Left lobe of liver (tissue), 2 donors: ENCODE measurements at places on chromosomes 6 and 20.

DNA sequence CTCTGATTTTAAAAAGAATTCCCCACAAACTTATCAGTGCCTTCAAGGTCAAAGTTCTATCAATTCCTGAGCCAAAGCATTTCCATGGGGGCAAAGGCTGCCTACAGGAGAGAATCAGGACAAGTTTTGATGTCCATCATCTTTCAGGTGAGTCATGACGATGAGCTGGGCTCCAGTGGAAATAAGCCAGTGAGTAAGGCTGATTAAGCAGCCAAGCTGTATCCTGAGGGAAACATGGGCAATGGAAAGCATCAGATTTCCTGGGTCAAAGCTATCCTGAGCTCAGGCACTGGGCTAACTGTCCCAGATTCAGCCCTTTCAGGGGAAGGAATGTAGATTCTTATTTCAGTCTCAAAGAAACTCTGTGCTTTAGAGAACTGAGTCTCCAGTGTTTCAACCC is 377.4 kb downstream of the CD109 start:
- no peak for DNase-seq

GRCh38 chr20:23118766-23119165 is 32.6 kb upstream of the CD93 start:
- no peak for DNase-seq

- DNase-seq: no peak
Measured at GRCh38 chr6:132789396-132789776, 9.1 kb downstream of the SLC18B1 start.

DNA sequence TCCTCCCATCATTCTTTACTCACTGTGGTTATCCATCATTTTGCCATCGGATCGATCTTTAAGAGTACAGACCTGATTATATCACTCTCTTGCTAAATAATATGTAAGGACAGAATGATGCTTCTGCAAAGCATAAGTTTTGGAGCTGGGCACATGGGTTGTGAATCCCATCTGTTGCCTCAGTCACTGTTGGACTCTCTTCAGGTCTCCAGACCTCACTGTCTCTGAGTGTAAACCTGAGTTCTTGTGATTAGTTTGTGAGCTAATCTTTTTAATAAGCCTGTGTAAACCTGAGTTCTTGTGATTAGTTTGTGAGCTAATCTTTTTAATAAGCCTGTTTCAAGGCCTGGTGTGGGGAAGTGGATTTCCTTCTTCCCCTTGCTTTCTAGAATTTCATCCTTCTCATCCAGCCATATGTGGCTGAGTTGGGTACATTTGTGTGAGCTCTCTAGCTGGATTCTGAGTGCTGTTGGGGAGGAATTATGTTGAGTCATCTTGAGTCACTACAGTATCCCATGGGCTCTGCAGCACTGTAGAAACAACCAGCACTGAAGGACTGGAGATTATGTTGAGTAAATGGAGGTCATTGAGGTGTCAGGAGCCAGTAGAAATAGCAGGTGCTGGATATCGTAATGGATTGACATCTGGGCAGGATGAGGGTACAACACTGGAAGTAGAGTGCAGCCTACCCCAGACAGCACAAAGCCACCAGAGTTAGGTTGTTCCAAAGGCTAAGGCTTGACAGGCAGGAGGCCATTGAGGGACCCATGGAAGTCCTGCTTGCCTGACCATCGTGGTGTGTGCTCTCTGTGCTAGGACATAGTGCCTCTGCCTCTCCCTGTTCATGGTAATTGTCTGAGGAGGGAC is 52.4 kb downstream of the SCAND1 start:
- DNase-seq: no peak

DNA sequence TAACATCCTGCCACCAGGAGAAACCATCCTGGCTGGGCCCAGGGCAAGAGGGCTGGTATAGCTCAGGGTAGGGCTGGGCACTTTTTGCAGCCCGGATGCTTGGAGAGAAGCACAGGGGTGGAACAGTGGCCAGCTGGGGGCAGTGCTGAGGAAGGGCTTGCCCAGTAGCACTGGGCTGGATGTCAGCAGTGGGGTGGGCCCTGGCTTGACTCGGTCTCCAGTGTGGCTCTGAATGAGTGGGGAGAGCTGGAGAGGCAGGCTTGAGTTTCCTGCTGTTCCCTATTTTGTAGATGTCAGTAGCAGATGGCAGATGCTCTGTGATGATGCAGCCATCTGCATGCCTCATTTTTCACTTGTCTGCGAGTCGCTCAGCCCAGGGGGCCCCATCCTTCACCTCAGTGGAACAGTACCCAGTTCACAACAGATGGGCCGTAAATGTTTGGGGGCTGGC is 56.3 kb upstream of the TULP1 start:
- DNase-seq: peak; percentile 64

DNA sequence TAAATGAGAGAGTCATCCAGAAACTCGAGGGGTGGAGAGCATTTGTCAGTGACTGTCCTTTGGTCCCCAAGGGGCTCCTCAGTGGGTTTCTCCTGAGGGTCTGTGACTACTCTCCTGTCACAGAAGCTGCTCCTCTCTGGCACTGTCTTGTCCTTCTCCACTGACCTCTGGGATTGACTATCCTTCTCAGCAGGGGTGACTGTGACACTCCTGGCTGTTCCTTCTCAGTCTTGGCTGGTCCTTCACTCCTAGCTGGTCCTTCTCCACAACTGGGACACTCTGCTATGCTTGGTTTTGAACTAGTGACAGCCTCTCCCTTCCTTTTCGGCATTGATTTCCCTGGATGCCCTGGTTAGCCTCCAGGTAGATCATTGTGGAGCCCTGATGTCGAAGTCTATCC is 33.5 kb downstream of the DYNLT1 start:
- no peak for DNase-seq

- peak; percentile 85 for DNase-seq
Measured at GRCh38 chr6:30690403-30691207, at the start of gene NRM. Gene NRM (minus strand): TSS chr6:30690984. CDS start chr6:30690974, 10 bp downstream.

GRCh38 chr6:164692772-164693510 is 616.5 kb downstream of the C6orf118 start:
- DNase-seq: no peak

GRCh38 chr6:106557837-106558236 is 71.5 kb downstream of the RTN4IP1 start:
- DNase-seq: no peak

DNA sequence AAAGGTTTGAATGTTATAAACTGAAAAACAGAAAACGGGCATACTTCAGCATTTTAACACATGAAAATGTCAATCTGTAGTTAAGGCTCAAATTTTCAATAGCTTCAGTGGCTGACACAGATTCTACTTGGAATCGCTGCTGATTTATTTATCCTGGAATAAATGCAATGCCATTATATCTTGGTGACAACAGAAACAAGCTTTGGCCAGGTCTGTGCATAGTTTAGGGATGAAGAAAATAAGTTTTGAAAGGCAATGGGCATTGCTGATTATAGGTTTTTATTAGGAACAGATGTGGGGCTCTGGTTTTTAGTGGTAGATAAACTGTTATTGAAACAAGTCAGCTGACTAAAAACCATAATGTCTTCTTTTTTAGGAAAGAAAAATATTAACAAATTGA is 96.8 kb upstream of the SOX4 start:
- DNase-seq: no peak

DNA sequence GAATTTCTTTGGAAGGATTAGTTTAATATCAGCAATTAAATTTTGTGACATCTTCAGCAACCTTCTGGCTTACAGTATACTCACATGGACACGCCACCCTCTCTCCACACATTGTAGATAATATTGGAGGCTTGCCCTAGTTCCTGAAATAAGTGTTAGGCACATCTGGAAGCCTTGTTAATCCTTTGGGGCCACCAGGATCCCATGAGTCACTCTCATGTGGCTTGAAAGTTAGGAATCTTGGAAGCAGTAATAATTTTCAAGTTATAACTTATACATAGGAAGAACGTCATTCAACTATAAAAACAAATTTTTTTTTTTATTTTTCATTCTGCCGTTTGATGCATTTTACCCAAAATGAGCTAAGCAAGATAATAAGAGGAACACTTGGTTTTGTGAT is 20.5 kb downstream of the LAMA4 start:
- DNase-seq: no peak

GRCh38 chr6:121765060-121765459 is 329.6 kb downstream of the GJA1 start:
- DNase-seq: no peak

DNA sequence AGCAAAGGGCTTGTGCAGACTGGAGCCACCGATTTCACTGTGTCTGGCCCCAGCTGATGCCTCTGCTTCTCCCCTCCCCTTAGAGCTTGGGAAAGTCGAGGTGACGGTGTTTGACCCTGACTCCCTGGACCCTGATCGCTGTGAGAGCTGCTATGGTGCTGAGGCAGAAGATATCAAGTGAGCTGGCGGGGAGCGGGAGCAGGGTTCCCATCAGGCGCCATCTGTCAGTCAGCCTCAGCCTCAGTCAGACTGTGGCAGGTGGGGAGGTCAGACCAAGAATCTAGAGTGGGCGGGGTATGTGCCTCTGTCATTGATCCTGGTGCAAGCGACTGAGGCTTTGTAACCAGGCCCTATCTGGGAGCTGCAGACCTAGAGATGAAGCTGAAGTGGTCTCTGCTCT is 5.5 kb downstream of the ERGIC3 start:
- DNase-seq: no peak

- no peak for DNase-seq
Measured at GRCh38 chr6:47709160-47709559, 10.8 kb downstream of the ADGRF4 start.

- no peak for DNase-seq
Measured at GRCh38 chr20:32056708-32057483, 4.9 kb downstream of the HCK start.

- DNase-seq: peak; percentile 72
Measured at GRCh38 chr6:167791780-167792478, 34.8 kb upstream of the AFDN start.

DNA sequence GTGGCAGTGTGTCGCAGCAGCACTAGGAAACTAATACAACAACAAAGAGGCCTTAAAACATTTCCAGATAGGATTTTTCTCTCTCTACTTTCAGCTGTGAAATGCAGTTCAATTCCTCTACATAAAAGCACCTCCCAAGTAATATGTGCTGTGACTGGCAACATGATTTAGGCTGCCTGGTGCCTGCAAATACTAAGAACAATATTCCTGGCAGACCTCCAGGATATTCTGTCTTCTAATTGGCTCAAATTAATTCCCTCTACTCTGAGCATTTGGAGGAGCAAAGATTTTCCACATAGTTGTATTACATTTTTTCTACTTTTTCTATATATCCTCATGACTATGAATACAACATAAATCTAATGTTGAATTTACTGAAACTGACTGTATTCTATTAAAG is 33.2 kb downstream of the SCGN start:
- DNase-seq: no peak

GRCh38 chr20:23133560-23133998 is 47.5 kb upstream of the CD93 start:
- no peak for DNase-seq

DNA sequence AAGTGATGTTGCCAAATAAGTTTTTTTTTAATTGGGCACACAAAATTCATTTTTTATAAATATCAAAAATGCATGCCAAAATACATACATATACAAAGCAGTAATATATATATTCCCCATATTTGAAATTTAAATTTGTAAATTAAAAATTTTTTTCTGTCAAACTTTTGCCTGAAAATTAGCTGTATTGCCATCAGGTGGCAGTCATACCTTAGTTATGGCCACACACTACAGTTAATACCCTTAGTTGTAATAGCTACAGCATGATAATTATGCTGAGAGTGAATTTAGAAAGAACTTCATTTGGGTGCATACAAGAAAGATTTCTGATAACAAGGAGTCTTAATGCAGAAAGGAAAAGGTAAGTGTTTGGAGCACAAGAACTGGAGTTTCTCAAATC is 46.2 kb upstream of the SDHAF4 start:
- no peak for DNase-seq

GRCh38 chr6:36444470-36444869 is 1.7 kb downstream of the KCTD20 start:
- no peak for DNase-seq

- peak; percentile 79 for DNase-seq
Measured at GRCh38 chr6:139027620-139028182, 844 bp upstream of the ABRACL start.

- DNase-seq: no peak
Measured at GRCh38 chr6:140956571-140957369, 1176.0 kb upstream of the GJE1 start.

DNA sequence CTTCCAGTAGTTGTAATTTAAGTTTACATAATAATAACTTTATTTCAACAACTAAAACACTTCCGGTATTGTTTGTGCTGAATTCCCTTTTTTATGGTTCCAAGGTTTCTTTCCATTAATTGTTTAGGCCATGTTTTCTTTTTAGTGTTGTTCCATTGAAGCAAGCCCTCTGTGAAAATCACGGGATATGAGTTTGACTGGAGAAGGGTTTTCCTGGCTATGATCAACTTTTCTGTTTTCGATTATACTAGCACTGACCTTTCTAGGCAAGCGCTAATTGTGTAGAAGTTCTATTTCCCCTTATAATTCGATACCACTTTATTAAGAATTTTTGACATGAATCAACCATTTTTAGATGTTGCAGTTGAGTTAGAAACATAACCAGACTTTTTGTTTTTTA is 2.4 kb downstream of the LAMA2 start:
- no peak for DNase-seq

GRCh38 chr20:15840636-15841301 is 732.5 kb downstream of the KIF16B start:
- no peak for DNase-seq

- no peak for DNase-seq
Measured at GRCh38 chr20:32164984-32165735, 42.4 kb downstream of the PLAGL2 start.

DNA sequence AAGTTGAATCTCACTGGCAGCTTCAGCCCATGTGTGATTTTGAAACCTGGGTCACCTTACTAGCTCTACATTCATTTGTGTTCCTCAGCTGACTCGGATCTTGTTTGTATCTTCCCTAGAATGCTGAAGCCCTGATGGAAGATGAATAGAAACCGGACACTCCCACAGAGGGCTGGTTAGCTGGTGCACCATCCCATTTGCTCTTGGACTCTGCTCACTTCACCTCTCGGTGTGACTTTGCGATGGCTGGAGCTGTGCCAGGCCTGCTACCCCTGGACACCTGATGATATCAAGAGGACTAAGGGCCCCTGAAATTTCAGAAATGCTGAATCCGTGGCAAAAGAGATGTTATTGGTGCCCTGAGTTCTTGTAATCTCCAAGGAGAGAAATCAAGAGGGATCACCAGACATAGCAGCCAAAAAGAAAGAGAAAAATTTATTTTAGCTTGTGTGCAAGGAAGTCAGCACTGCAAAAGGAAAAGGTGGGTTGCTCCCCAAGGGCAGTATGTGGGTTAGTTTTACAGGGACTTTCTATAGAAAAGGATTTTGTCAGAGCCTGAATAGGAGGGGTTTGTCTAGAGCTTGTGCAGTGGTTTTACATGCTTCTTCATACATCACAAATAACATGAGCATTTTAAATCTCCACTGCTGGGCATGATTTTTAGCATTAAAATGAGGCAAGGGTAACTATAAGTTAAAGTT is 426.3 kb upstream of the NOX3 start:
- DNase-seq: no peak

- DNase-seq: no peak
Measured at GRCh38 chr6:43759136-43759906, 10.7 kb upstream of the VEGFA start.

- no peak for DNase-seq
Measured at GRCh38 chr6:137875606-137876005, 8.5 kb downstream of the TNFAIP3 start.

GRCh38 chr6:163646866-163647265 is 232.3 kb downstream of the QKI start:
- no peak for DNase-seq

- no peak for DNase-seq
Measured at GRCh38 chr6:87697581-87698546, 4.2 kb downstream of the AKIRIN2 start.

- DNase-seq: no peak
Measured at GRCh38 chr6:97322811-97323210, 39.8 kb upstream of the MMS22L start.

- DNase-seq: no peak
Measured at GRCh38 chr6:147972448-147972847, 370.2 kb upstream of the SASH1 start.
